ENCODE measurements at places on chromosomes 5 and 9.

DNA sequence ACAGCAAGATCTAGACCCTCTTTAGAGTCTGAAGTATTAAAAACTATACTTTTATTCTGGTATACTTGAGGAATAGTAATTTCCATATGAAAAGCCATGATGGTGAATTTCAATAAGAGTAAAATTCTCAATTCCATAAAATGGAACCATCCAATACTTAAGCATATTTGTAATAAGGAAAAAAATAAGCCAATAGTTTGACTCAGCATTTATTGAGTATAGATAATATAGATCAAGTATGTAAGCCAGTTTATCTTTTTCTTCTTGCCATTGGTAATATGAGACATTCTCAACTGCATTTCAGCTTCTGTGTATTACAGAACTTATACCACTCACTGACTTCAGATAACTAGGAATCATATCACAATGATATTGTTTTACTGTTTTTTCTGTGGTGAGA is 361.0 kb downstream of the SLCO4C1 start:
- no peak for DNase-seq

GRCh38 chr5:103829585-103829984 is 267.0 kb upstream of the NUDT12 start:
- no peak for DNase-seq

DNA sequence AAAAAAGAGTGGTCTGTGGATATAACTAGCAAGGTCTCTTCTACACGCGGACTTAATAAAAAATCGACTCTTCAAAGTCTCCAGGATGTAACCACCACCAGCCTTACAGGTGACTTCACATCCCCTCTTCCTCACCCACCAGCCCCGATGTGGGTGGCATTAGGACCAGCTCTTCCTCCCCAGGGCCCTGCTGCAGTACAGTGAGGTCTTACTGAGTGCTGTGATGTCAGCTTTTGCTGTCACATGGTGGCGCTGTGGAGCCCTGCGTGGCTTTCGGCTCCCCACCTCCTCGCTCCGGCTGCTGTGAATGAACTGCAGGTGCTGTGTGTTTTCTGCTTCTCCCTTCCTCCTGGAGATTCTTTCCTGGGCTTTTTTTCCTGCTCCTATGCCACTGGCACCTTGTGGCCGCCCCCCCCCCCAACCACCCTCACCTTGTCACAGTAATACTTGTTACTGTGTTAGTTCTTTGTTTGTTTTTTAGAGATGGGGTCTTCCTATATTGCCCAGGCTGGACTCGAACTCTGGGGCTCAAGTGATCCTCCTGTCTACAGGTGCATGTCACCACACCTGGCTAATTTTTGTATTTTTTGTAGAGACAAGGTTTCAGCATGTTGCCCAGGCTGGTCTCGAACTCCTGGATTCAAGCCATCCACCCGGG is 15.8 kb upstream of the RAPGEF1 start:
- peak; percentile 80 for DNase-seq

DNA sequence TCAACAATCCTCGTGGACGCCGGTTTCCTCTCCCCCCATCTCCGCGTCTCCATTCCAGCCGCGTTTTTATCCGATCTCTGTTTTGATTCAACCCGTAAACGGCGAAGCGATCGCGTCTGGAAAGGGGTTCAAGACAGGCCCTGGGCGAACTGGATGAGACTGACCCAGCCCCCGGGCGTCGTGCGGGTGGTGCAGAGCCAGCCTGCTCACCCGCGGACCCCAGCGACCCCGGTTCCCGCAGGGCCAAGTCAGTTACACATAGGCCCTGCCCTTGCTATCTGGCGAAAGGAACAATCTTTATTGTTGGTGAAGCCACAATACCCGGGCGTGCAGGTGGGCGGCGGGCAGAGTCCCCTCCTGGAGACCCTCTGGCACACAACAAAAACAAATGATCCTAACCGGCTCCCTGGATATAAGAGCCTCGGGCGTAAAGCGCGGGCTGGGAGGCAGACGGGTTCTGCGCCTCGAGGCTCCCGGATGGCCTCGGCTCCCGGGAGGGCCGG is 1.8 kb downstream of the TLX3 start:
- no peak for DNase-seq

- DNase-seq, result no peak
Measured at GRCh38 chr5:132267931-132268768, 10.7 kb downstream of the PDLIM4 start.

GRCh38 chr9:129640871-129641749 is 841 bp downstream of the ASB6 start:
- DNase-seq, result no peak

DNA sequence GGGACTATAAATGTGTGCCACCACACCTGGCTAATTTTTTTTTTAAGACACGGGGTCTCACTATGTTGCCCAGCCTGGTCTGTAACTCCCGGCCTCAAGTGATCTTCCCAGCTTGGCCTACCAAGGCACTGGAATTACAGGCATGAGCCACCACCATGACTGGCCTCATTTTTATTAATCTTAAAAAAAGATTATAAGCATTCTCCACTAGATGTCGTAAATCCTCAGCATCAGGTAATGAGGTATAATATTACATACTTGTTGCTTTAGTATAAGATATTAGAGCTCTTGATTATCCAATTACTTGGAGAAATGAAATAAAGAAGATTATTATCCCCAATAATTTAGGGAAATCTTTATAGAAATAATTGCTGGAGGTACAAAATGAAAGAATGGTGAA is 78.2 kb upstream of the HTR1A start:
- DNase-seq, result no peak

DNA sequence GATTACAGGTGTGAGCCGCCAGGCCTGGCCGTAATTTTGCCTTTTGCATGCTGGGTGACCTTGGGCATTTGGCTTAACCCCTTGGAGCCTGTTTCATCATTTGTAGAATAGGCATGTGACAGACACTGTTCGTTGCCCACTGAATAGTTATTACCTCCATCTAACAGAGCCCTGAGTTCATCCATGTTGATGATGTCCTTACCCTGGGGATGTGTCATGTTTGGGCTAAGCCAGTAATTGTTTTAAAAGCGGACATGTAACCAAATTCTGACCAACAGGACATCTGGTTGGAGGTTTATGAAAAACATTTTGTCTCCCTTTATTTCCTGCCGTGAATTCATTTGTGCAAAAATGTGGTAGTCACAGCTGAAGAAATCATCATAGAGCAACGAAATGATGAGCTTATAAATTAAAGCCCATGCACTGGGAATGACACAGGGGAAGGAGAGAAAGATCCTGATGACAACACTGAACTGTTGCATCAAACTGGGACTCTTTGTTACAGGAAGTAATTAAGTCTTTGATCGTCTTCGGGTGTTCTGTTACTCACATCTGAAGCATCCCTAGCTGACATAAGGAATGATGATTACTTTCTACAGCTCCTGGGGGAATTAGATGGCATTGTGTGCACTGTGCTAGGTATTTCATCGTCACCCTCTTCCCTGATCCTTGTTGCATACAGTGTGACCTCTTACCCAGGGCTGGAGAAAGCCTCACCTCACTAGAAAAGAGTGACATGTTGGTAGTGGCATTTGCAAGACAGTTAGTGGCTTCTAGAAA is 117.8 kb downstream of the FGF18 start:
- DNase-seq, result no peak

GRCh38 chr9:136149853-136150252 is 31.2 kb upstream of the TMEM250 start:
- DNase-seq, result no peak

DNA sequence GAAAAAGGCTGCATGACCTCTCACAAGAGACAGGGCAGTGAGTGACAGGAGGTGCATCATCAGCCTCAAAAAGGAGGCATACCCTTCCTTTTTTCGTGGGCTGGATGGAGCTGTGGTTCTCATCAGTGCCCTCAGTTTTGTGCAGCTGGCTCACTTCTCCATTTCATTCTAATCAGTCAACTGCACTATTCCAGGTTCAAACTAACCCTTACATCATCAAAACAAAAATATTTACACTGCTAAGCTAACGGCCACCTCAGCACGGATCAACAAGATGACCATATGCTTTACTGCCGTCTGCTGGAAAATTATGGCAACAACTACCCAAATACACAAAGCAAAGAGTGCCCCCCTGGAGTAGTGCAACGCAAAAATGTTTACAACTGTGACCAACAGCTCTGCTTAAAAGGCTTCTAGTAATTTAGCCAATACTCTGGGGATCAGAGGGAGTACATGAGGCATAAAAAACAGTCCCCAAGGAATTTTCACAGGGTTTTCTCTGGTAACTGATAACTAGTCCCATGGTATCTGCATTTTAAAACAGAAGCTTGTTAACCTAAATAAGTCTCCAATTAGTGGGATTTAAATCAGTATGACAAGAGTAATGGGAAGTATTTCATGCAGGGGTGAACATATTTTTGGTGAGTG is 10.8 kb downstream of the KCNV2 start:
- no peak for DNase-seq

DNA sequence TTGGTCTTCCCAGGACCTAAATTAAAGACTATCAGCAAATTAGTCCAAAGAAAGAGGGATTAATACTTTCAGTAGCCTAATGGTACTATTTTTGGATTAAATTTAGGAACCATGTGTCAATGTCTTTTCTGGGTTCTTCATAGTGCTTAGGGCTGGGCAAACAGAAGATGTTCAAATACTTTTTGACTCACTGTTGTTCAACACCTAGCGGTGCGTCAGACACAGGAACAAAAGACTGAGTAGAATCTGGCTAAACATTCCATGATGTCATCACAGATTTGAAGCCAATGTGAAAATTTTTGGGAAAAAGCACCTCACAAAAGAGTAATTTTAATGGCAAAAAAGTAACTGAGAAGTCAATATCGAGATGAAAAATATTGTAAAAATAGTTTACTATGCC is 544.4 kb downstream of the EFNA5 start:
- no peak for DNase-seq

GRCh38 chr5:122902263-122902662 is 56.9 kb downstream of the SNX24 start:
- DNase-seq, result no peak

GRCh38 chr5:136014049-136015002 is 14.5 kb upstream of the TGFBI start:
- no peak for DNase-seq

- no peak for DNase-seq
Measured at GRCh38 chr9:134146774-134147493, 11.1 kb downstream of the WDR5 start.

GRCh38 chr9:130775336-130775991 is 59.6 kb upstream of the ABL1 start:
- no peak for DNase-seq

- no peak for DNase-seq
Measured at GRCh38 chr5:55409775-55410174, 102.0 kb downstream of the MTREX start.

- DNase-seq, result no peak
Measured at GRCh38 chr9:129879991-129880653, 44.9 kb downstream of the USP20 start.

- DNase-seq, result no peak
Measured at GRCh38 chr9:116978155-116978554, 291.1 kb downstream of the TRIM32 start.

- no peak for DNase-seq
Measured at GRCh38 chr5:57302643-57303042, 128.8 kb downstream of the GPBP1 start.

DNA sequence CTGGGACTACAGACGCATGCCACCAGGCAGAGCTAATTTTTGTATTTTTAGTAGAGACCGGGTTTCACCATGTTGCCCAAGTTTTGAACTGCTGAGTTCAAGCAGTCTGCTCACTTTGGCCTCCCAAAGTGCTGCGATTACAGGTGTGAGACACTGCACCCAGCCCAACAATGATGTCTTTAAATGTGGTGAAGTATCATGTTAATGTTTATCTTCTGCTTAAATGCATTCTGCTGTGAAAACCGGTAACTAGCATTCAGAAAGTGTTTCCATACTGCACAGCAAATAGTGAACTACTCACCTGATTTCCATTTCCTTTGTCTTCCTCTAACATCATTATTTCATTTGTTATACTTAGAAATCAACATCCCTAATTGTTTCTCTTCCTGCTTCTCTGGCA is 264.0 kb upstream of the ITGA1 start:
- no peak for DNase-seq

- DNase-seq, result no peak
Measured at GRCh38 chr5:109865637-109866036, 175.9 kb downstream of the MAN2A1 start.

GRCh38 chr9:115127191-115127817 is 9.3 kb upstream of the TNC start:
- no peak for DNase-seq

DNA sequence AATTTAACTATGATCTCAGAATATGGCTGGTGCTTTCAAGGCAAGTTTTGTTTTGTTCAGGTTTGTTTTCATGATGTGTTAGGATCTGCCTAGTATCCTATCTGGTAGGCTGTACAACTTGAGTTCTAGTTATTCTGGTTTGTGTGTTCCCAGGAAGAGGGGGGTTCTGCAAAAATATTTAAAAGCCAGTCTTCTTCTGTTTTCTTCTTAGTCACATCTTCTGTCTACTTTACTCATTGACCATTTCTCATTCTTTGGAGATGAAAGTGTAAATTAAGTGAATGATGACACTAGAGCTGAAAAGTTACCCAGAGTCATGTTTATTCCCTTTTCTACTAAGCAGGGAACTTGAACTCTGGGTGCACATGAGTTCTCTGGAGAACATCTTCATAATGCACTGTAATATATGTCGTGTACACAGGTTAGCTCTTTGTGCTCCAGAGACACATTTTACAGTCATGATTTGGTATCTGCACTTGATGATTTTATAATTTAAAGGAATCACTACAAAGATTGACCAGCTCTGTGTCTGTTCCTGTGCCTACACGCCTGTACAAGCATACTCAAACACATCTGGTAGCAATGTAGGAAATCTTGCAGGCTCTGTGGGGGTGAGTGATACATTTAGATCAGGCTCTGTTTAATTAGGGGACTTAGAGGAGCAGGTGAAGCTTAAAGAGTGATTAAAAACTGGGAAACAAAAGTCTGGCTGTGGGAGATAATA is 5.0 kb downstream of the SMAD5 start:
- no peak for DNase-seq

DNA sequence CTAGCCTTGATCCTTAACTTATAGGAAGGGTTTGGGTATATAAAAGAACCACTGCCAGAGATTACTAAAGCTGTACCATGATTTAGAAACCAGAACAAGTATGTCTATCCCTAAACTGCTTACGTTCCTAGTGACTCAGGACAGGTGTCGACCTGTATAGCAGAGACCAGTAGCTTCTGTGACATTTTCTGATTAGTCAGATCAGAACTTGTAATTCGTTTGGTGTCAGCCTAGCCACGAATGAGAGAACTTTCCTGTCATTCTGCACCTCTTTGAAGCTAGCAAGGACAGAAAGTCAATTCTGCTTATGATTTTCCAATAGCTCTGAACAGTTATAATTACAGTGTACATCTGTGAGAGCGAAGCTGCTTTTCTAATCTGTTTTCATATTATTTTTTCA is 39.5 kb downstream of the PRKACG start:
- no peak for DNase-seq

DNA sequence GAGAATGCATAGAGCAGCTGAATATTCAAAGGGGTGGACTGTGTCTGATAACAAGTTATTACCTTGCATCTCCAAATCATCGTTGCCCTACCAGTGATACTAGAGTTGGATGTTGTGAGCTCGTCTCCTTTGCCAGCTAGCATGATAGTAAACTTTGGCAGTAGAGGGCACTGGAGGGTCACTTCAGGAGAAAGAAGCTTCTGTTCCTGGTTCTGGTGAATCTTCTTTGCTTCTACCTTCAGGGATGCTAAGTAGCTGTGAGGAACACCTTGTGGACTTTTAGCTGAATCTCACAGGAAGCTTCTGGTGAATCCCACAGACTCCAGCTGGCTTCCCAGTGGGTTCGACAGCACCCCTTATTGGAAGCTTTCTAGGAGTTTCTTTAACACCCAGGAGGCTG is 626.6 kb upstream of the SGCD start:
- DNase-seq, result no peak

Measured in stimulated activated CD8-positive, alpha-beta memory T cell treated with anti-CD3 and anti-CD28 coated beads, Interleukin-4, amount 100 ng/mL, for 1 hour (primary cell).